ENCODE measurements at places on chromosomes 1 and 21. TPM values are rescaled to one million over a fixed set of nuclear protein-coding genes. Genes with fewer than 3 reads are reported as not detected.

Gene KIF21B
- total RNA-seq = 3.1 TPM

Gene S100A2
- total RNA-seq = 1.0 TPM

Gene C2CD2
- total RNA-seq = 13.3 TPM

Gene C4BPA
- 2.3 TPM for total RNA-seq

Gene TTC34
- 0.27 TPM for total RNA-seq

Gene KDF1
- total RNA-seq = 27.3 TPM

Gene DNAJC11
- total RNA-seq = 107 TPM

Gene PCP4
- 0.99 TPM for total RNA-seq

DNA sequence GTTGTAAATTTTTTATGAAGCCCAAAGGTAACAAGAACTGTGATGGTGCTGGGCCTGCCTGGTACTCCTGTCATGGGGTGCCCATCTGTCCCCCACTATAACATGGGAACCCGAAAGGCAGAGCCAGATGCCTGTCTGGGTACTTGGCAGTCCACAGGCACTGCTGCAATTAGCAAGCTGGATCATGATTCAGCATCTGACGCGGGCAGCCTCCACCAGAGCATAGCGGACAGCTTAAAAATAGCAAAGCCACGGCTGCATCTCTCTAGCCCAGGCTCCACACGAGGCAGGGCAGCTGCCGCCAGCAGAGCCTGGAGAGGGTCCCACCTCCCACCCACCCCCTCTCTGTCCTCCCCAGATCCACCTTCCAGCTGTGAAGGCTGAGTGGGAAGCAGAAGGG lies 22.9 kb downstream of the SUSD4 start:
- H3K4me1 ChIP-seq = no peaks in the 10 kb centered on the region
- H3K27ac ChIP-seq = no peak overlapping the region
- no peaks in the 10 kb centered on the region for H3K27me3 ChIP-seq
- DNase-seq = no peak

GRCh38 chr1:11700601-11701467 lies 9.3 kb downstream of the DRAXIN start:
- H3K36me3 ChIP-seq = no peaks in the 10 kb centered on the region
- H3K4me3 ChIP-seq = no peak overlapping the region
- H3K27me3 ChIP-seq = no peaks in the 10 kb centered on the region
- no peaks in the 10 kb centered on the region for H3K4me1 ChIP-seq
- DNase-seq = no peak

GRCh38 chr1:228158151-228159007 lies 7.2 kb upstream of the IBA57 start:
- H3K4me1 ChIP-seq = peaks cover 4% of the 10 kb centered on the region
- no peaks in the 10 kb centered on the region for H3K36me3 ChIP-seq
- H3K27me3 ChIP-seq = no peaks in the 10 kb centered on the region

DNA sequence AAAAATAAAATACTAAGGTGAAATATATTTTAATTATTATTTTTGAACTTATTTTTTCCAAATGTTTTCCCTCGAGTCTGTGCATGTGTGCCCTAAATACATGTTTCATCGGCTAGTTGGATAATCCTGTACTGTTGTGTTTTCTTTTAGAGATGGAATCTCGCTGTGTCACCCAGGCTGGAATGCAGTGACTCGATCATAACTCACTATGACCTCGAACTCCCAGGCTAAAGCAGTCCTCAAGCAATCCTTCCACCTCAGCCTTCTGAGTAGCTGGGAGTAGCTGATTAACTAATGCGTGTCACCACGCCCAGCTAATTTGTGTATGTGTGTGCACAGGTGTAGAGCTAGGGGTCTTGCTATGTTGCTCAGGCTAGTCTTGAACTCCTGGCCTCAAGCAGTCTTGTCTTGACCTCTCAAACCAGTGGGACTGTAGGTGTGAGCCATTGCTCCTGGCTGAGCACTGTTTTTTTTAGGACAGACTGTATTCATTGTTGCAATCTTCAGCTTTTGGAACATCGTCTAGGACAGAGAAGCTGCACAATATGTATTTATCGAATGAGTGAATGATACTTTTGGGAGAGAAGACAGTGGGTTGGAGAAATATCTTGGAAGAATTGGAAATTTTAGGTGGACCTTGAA lies 4.8 kb upstream of the TMCO1 start:
- no peaks in the 10 kb centered on the region for H3K36me3 ChIP-seq
- no peaks in the 10 kb centered on the region for H3K27me3 ChIP-seq
- no peak for DNase-seq
- no peak overlapping the region for H3K4me3 ChIP-seq

DNA sequence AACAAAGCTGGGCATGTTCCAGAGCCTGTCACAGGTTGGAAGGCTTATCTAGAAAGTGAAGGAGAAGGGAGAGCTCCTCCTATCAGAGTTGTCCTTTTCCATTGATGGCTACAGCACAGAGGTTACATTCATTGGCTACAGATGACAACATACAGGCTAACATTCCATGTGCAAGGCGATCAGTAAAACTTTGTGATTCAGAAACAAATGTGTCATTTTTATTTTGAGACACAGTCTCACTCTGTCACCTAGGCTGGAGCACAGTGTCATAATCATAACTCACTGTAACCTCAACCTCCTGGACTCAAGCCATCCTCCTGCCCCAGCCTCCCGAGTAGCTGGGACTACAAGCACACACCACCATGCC lies 32.6 kb downstream of the TRIM67 start:
- H3K27me3 ChIP-seq = no peaks in the 10 kb centered on the region
- H3K27ac ChIP-seq = no peak overlapping the region
- H3K36me3 ChIP-seq = no peaks in the 10 kb centered on the region
- H3K4me1 ChIP-seq = no peaks in the 10 kb centered on the region

DNA sequence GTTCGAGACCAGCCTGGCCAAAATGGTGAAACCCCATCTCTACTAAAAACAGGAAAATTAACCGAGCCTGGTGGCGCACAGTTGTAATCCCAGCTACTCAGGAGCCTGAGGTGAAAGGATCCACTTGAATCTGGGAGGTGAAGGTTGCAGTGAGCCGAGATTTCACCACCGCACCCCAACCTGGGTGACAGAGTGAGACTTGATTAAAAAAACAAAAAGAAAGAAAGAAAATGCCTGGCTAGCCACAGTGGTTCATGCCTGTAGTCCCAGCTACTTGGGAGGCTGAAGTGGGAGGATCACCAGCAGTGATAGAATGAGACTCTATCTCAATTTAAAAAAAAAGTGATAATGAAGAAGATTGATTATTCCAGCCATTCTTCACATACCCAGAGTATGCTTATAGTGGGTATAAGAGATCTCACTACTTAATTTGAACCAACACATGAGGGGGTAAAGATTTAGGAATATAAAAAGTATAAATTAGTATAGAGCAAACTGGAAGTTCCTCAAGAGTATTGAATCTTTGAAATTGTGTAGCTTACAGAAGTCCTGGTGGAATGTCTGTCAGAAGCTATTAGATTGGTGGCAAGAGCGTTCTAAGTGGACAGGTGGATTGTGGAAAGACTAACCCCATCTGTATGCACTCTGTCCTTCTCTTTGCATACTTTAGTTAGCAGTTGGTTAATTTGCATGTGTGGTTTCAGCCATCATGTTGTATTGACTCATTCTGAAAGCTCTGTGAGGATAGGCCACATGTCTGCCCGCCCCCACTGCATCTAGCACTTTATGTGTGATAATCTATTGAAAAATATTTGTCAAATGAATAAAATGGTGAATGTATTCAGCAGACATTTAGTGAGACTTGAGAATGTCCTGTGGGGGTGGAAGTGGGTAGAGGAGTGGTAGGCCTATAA lies 25.0 kb downstream of the RLF start:
- no peak overlapping the region for H3K4me3 ChIP-seq
- H3K4me1 ChIP-seq = no peaks in the 10 kb centered on the region
- no peaks in the 10 kb centered on the region for H3K27me3 ChIP-seq
- H3K27ac ChIP-seq = no peak overlapping the region

- DNase-seq = no peak
- H3K36me3 ChIP-seq = no peaks in the 10 kb centered on the region
- H3K27ac ChIP-seq = peak overlapping the region; percentile 38
Measured at GRCh38 chr21:14453339-14454015, 70.5 kb upstream of the HSPA13 start.

- H3K4me1 ChIP-seq = no peaks in the 10 kb centered on the region
- no peaks in the 10 kb centered on the region for H3K27me3 ChIP-seq
- no peaks in the 10 kb centered on the region for H3K36me3 ChIP-seq
- no peak overlapping the region for H3K27ac ChIP-seq
- DNase-seq = no peak
Measured at GRCh38 chr1:218421531-218421930, 76.4 kb downstream of the TGFB2 start.

DNA sequence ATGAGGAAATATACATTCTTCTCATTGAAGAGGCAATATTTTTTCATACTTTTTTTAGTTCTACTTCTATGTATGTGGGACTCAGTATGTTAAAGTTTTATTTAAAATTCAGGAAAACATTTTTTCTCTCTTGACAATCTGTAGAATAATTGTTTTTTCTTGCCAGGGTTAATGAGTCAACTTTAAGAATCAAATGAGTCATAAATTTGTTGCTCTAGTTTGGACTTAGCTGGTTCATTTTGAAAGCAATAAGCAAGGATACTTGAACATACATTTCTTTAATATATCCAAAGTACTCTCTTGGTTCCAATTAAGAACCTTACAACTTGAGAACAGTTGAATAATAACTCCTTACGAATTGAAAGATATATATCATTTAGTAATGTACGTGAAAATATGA lies 1145.3 kb upstream of the B3GALT2 start:
- H3K4me1 ChIP-seq = no peaks in the 10 kb centered on the region
- no peak for DNase-seq
- no peaks in the 10 kb centered on the region for H3K36me3 ChIP-seq
- no peaks in the 10 kb centered on the region for H3K27me3 ChIP-seq
- no peak overlapping the region for H3K4me3 ChIP-seq

- no peak overlapping the region for H3K4me3 ChIP-seq
- H3K27ac ChIP-seq = no peak overlapping the region
- H3K36me3 ChIP-seq = no peaks in the 10 kb centered on the region
- peaks cover 89% of the 10 kb centered on the region for H3K27me3 ChIP-seq
- no peak for DNase-seq
Measured at GRCh38 chr1:90712915-90713730, 4.0 kb downstream of the BARHL2 start.

- H3K36me3 ChIP-seq = no peaks in the 10 kb centered on the region
- DNase-seq = no peak
- peaks cover 29% of the 10 kb centered on the region for H3K27me3 ChIP-seq
- H3K4me3 ChIP-seq = peak overlapping the region; percentile 6
- H3K4me1 ChIP-seq = peaks cover 5% of the 10 kb centered on the region
- H3K27ac ChIP-seq = no peak overlapping the region
Measured at GRCh38 chr1:219926363-219926998, 1.9 kb downstream of the SLC30A10 start.

DNA sequence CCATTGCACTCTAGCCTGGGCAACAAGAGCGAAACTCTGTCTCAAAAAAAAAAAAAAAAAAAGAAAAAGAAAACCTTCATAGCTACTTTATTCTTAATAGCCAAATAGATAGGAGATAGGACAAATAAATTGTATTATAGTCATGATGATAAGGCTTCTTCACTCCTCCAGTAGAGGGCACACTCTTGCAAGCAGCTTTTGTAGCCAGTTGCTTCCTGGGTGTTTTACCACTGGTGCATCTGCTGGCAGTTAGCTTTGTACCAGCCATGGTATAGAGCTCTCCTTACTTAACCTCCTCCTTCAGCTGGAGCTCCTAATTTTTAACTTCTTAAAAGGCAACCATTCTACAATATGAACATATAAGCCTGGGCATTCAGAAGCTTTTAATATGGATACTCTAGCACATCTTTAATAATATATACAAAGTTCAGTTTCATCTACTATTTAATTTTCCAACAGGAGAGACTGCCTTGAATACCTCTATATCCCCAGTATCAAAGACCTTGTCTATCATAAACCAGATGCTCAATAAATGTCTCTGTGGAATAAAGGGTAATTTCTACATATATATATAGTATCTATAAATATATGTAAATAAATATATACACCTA lies 35.8 kb downstream of the EVI5 start:
- no peak overlapping the region for H3K27ac ChIP-seq
- H3K36me3 ChIP-seq = no peaks in the 10 kb centered on the region

GRCh38 chr1:59520194-59520593 lies 223.3 kb downstream of the FGGY start:
- no peak for DNase-seq
- H3K4me3 ChIP-seq = no peak overlapping the region
- peaks cover 5% of the 10 kb centered on the region for H3K4me1 ChIP-seq

GRCh38 chr21:16794950-16795349 lies 717.9 kb upstream of the CXADR start:
- no peak overlapping the region for H3K4me3 ChIP-seq
- H3K27ac ChIP-seq = no peak overlapping the region

DNA sequence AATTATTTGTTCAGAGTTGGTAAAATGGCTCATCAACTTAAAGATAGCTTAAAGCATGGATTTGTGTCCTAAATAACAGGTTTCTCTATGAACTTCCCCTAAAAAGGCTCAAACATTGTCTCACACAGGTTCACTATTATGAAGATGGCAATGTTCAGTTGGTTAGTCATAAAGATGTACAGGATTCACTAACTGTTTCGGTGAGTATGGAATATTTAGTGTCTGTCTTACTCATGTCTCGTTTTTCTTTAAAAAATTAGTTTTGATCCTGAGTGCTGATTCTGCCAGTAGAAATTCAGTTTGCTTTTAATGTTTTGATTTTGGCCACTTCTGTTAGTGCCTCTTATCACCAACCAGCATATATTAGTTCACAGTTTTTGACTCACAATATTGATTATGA lies 7.5 kb upstream of the MOV10 start:
- H3K36me3 ChIP-seq = no peaks in the 10 kb centered on the region
- H3K4me3 ChIP-seq = no peak overlapping the region
- H3K27me3 ChIP-seq = no peaks in the 10 kb centered on the region
- H3K4me1 ChIP-seq = no peaks in the 10 kb centered on the region
- H3K27ac ChIP-seq = no peak overlapping the region
- DNase-seq = no peak

GRCh38 chr1:217721692-217722091 lies 90.5 kb downstream of the SPATA17 start:
- no peaks in the 10 kb centered on the region for H3K36me3 ChIP-seq
- no peak overlapping the region for H3K4me3 ChIP-seq
- no peak for DNase-seq
- no peaks in the 10 kb centered on the region for H3K27me3 ChIP-seq
- no peak overlapping the region for H3K27ac ChIP-seq

GRCh38 chr1:177170756-177171535 lies at the start of gene BRINP2:
Gene BRINP2, plus strand, starts transcription at chr1:177170958. Its CDS starts 58,919 bp downstream, at chr1:177229877.
- H3K4me3 ChIP-seq = peak within 1 kb of the TSS; percentile 13
- DNase-seq = peak; percentile 24
- H3K27ac ChIP-seq = no peak within 1 kb of the TSS
- H3K27me3 ChIP-seq = peaks cover 36% of the 10 kb centered on the region
